IPS-NIHi11 (cell line): ENCODE measurements at places on chromosomes 5 and 9.
A peak's percentile ranks its signal among the peaks of the same experiment; 100 is the strongest.

GRCh38 chr9:37730839-37731238 lies 22.8 kb upstream of the TRMT10B start:
- peak; percentile 41 for DNase-seq

DNA sequence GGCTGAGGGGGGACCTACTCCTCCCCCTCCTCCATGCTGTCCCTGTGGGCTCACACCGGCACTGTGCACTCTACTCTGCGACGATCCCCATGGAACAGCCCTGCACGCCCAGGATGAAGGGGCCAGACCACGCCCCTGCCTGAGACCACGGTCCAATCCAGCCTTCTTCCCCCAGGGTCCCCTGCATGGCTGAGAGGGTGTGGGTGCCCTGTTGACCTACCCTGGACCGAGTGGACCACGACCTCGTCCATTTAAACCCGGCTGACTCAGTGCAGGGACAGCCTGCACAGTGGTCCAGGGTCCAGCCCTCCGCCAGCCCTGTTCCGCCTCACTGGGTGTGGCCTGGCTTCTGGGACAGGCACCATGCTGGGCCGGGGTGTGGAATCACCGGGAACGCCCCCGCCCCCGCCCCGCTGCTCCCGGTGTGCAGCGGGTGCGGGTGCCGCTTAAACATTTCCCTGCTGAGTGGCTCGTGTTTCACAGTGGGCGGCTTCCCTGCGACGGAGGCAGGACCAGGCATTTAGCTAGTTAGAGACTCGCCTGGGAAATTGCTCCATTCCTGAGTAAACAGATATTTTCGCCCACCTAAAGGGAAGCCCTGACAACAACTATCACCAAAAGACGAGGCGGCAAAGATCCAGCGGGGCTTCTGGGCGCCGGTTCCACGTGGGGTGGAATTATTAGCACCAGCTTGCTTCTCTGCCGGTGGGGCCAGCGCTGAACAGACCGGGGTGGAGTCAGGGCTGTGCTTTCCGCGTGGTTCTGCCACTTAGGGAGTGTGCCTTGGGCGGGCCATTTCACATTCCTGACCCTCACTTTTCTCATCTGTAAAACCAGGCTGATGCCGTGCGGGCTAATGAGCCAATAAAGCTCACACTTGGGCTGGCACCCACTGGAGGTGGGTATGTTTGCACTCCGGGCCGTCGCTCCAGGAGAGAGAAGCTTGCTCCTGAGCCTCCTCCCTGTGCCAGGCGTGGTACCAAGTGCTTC lies 22.6 kb downstream of the DBH start:
- DNase-seq = peak; percentile 78

DNA sequence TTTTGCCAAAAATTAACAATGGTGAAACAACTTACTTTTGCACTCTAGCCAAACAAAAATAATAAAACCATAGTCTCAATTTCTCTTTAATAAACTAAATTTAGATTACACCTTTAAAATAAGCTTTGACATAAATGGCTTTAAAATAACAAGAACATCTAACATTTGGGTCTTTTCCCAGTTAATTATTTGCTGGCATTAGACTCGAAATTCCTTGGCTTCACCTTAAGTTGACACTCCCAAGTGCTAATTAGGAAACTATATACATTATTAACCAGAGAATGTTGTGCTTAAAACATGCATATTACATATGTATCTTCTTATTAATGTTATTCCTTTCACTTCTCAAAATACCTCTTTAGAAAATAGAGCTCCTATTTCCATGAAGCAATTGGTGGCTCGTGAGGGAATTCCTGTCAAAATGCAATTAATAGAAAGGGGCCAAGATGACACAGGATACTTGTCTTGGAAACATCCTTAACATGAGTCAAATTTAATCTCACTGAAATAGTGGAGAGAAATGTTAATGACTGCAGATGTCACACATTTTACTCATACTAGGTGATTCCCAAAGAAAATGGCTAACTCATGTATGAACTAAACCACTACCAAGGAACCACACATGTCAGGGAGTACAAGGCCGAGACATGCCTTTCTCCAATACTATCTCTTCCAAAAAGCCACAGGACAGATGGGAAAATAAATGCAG lies 932.9 kb upstream of the DMAC1 start:
- no peak for DNase-seq

- DNase-seq = no peak
These were observed 382.9 kb downstream of the MAT2B start for GRCh38 chr5:163888366-163888765.

DNA sequence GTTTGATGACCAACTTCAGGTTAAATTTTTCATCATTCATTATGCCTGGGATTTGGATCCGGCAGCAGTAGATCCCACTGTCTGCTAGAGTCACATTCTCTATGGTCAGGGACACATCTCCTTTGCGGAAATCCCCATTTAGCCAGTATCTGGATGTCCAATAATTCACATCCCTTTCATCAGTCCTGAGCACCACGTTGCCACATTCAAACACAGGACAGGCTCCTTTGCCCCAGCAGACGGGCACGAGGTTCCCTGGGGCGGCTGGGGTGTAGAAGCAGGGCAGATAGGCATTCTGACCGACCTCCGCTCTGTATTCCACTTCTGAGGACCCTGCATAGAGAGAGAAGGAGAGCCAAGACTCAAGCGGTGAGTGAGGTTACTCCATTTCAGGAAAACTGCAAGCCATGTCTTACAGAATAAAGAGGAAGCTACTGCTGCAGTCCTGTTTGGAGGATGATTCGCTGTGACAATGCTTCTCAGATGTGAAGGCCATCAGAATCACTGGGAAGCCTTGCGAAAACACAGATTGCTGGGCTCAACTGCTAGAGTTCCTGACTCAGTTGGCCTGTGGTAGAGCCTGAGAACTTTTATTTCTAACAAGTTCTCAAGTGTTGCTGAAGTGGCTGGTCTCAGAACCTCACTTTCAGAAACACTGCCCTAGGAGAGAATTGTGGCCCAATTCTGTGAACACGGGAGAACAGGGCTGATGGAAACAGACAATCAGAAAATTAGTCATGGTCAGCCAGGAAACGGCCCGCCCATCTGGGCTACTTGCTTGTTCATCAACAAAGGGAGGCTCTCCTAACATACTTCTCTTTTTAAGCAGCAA lies 2.0 kb downstream of the HAVCR2 start:
- DNase-seq = no peak

GRCh38 chr9:131628459-131629225 lies 83.3 kb downstream of the PRRT1B start:
- DNase-seq = no peak

DNA sequence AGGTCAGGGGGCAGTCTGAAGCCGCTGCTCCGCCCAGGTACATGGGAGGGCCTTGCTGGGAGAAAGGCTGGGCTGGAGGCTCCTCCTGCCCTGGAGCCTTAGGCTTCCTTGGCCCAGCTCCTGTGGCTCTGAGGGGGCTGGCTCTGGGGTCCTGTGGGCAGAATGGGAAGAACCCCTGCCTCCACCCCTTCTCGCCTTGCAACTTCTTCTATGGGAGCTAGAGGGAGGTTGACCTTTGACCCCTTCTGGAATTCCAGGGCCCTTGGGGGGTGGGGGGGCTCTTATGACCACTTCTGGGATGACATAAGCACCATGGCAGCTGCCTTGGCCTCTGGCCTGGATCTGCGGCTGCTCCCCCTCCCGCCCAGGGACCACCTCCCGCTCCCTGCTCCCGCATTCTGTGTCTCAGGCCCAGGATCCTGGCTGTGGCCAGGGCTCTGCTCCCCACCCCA lies 32.2 kb downstream of the IER5L start:
- DNase-seq = peak; percentile 90

DNA sequence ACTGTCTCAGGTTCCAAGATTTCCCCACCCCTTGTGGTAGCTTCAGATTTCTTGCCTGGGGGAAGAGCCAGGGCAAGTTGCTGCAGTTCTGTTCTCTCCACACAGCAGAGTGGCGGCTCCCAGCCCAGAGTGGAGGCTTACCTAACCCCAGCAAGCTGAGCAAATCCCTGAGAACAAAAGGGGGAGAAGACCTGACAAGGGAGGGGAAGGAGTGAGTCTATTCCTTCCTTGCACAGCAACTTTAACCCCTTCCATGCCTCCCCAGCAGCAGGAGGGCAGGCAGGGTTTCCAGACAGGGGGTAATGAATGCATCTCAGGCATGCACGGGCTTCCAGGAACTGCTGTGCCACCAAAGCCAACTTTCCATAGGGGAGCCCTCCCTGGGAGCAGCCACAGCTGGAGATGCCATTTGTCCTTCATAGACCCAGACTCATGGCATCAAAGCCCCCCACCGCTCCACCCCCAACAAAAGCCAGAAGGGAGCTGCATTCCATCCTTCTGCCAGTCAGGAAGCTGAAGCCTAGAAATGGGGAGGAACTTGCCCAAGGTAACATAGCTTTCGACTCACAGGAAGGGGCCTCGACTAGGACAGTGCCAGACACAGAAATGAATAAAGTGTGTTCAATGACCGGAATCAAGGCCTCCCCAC lies 28.8 kb upstream of the FAT2 start:
- peak; percentile 69 for DNase-seq

GRCh38 chr9:71485326-71485725 lies 283.0 kb downstream of the CEMIP2 start:
- DNase-seq = no peak

DNA sequence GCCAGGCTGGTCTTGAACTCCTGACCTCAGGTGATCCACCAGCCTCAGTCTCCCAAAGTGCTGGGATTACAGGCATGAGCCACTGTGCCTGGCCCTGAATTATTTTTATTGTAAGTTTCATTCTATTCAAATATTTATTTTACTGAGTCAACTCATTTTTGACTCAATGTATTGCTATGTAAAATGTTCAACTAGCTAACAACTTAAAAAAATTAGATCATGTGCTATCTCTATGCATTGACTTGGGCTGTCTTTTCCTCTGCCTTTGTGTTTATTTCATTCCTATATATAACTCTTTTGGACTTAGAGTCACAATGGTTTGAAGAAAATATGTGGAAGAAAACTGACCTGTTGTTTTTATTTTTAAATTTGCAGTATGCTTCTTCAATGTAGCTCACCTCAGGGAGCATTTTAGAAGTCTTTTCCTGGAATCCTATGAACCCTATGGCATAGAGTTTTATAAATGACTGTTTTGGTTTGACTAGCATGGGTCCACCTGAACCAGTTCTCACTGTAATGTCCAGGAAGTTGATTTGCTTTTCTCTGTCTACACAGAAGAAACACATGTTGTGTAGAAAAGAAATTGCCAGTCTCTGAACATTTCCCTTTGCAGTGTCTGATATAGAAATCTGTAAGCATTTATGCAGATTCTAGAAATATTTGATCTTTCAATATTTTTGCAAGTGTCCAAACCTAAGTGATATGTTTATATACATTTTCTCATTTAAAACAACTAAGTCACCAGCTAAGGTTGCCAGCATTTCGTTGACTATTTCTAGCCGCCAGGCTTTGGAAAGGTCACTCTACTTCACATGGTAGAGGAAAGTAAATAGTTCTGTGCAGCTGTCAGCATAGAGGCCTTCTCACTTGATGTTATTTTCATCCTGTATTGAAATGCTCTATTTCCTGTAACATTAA lies 138.8 kb downstream of the PCSK1 start:
- DNase-seq = no peak

- DNase-seq = no peak
These were observed 61.3 kb downstream of the S1PR3 start for GRCh38 chr9:89052470-89053097.

- no peak for DNase-seq
These were observed 59.3 kb downstream of the COMMD10 start for GRCh38 chr5:116144103-116144502.

GRCh38 chr9:38154501-38155421 lies 85.7 kb upstream of the SHB start:
- DNase-seq = no peak

DNA sequence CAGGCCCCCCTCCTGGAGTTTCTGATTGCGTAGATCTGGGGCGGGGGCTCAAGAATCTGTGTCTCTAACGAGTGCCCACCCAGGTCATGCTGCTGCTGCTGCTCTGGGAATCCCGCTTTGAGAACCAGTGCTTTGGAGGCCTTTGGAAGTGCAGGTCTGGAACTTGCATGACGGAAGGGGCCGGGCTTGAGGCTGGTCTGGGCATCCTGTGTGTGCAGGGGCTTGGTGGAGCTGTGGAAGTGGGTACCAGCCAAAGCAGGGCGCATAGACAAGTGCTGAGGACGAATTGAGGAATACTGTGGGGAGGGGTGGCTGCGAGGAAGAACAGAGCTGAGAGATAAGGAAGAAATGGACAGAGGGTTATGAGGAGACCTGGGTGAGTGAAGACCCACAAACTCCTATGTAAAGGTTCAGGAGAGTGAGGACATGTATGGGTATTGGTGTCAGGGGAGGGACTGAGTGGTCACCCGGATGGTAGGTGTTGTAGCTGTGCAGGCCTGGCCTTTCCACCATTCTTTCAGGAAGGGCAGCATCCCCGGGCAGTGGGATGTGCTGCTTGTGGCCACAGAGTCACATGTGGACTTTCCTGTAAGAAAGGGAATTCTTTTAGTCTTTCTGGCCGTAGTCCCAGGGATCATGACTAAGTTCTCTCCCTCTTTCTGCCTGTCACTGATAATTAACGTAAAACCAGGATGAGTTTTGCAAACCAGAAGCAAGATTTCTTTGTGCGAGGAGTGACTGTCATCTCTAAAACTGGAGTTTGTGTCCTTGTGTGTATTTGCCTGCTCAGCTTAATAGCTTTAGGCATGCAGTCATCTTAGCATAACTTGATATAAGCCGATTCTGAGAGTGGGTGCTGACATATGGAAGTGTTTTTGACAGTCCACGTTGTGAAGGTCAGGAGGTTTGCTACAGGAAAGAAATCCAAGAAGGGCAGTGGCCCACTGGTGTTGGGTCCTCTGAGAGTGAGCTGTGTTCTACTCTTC lies 43.3 kb upstream of the TJP2 start:
- no peak for DNase-seq

- no peak for DNase-seq
These were observed 107.3 kb downstream of the ZDHHC21 start for GRCh38 chr9:14585730-14586473.

GRCh38 chr5:99827136-99827535 lies 708.0 kb upstream of the FAM174A start:
- DNase-seq = no peak

DNA sequence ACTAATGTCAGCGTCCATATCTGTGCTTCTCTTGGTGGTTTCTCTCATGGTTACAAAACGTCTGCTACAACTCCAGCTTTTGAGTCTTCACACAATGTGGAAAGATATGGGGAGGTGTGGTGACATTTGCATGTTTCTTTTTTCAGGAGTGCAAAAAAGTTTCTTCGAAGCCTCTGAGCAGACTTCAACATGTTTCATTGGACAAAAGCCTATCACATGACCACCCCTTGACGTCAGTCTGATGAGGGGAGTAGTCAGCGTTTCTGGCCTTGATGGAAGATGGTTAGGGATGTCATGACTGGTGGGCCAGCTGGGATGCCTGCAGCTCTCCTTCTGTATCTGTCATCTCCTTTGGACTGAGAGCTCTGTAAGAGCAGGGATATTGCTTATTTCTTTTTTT lies 61.4 kb downstream of the PTPDC1 start:
- DNase-seq = no peak

GRCh38 chr5:54673523-54674225 lies 156.1 kb downstream of the SNX18 start:
- no peak for DNase-seq
